ENCODE measurements at places on chromosomes 4 and X.

DNA sequence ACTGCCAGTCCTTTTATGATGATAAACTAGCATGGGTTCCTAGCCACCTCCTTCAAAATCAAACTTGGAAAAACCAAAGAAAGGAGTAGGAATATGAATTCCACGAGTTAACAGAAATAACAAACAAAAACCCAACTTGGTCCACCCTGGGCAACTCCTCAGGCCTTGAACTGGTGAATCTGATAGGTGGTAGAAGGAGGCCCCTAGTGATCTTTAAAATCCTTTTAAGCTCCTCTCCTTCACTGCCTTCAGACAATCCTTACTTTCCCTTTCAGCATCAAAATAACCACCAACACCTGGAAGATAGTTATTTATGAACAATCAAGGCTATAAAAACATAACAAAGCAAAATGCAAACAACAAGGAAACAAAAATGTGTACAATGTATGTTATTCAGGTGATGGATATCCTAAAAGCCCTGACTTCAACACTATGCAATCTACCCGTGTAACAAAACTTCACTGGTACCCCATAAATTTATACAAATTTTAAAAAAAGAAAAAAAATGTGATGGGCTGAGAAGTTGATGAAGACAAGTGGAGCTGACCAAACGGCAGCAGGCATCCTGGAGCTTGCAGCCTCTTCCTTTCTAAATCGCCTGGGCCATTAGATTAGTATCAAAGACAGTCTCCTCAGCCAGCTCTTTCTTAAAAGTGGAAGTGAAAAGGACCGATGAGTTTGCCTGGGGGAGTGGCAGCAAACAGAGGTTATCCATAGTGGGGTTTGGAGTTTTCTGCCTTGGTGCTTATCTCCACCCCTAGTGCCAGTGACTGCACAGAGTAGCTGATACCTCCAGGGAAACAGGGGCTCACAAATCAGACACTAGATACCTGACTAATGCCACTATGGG, 179.6 kb downstream of the TMA16 start:
- DNase-seq: no peak

GRCh38 chr4:165398570-165398969, 19.8 kb downstream of the CPE start:
- DNase-seq: no peak

DNA sequence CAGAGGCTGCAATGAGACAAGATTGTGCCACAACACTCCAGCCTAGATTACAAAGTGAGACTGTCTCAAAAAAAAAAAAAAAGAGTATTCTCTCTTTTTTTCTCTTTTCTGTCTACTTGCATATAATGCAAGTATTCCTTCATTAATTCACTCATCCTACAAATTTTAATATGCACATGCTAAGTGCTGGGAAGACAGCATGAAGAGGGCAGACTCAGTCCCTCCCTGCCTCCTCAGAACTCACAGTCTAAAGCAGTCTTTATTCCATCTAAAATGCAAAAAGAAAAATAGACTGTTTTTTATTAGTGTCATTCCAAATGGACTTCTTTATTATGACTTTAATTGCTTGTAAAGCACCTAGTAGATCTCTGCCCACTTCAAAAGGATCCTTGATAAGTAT, 85.6 kb downstream of the NKX6-1 start:
- DNase-seq: no peak

DNA sequence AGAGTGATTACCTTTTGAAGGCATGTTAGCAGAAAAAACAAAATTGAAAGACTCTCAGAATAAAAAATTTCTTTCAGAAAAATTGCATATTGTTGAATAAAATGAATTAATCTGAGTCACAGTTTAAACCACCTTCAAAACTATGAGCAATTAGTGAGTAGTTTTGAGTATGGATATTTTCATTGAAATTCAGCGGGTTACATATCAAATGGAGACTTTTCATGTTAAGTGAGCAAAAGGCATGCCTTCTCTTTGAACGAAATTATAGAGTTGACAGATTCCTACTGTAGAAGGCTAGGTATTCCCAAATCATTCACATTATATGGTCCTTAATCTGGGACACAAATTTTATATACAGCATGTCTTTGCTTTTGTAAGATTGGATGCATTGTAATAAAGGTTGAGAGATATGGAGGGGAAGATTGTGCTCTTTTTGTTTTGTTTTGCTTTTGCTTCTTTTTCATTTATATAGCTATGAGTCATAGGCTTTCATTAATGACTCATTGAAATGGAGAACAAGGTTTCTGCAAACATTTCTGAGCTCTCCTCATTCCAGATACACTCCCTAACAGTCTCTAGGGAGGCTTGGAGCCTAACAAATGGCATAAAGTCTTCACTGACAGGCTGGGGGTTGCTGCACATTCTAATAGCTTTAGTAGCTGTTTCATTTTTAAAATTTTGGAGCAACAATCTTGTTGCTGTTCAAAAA, 21.6 kb downstream of the PCDH18 start:
- DNase-seq: no peak

DNA sequence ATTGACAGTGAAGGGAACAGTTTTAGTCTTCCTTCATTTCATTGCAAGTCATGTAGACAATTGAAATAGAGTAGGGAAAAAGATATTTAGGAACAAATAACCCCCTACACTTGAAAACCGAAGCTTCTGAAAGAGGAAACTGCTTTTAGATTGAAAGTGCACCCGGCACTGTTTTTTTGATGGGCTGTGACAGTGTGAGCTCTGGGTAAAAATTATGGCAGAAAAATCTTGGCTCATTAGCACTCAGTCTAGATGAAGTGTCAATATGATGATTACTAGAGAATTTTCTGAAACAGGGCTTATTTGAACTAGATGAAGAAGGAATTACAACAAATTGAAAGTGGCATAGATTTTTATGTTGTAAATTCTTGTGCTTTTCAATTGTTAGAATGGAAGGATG, 1132.4 kb downstream of the RAPGEF2 start:
- DNase-seq: no peak

- no peak for DNase-seq
Measured at GRCh38 chr4:52892880-52893279, 30.8 kb downstream of the RASL11B start.

DNA sequence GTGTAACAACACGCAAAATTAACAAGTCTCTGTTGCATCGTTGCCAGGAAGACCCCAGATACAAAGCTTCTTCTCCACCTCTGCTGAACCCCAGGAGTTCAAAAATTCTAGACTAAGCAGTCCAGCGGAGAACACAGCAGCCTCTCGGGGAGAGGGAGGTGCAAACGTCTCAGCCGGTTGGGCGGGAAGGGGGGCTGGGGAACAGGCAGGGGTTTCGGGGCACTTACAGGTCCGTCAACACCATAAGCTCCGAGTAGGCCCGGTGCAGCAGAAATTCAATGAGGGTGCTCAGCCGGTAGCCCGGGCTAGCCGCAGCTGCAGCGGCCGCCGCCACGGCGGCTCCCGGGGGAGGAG, 394 bp downstream of the MED14 start:
- no peak for DNase-seq

DNA sequence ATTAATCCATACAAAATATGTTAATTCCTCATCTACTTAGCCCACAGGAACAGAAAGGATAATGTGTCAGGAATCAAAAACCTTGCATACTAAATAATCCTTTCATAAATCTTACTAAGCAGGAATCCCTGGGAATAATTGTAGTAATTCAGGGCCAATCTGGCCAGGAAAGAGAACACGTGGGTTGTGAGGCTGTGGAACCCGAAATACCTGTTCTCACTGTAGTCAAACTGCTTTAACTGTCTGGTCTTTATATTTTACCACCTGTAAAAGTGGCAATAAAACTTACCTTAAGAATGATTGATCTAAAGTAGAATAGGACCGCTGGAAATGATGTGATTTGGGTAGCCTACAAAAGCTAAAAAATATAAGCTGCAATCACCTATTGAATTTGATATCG, 1620.9 kb downstream of the STIM2 start:
- no peak for DNase-seq

GRCh38 chr4:172256820-172257219, 443.6 kb downstream of the GALNTL6 start:
- no peak for DNase-seq

DNA sequence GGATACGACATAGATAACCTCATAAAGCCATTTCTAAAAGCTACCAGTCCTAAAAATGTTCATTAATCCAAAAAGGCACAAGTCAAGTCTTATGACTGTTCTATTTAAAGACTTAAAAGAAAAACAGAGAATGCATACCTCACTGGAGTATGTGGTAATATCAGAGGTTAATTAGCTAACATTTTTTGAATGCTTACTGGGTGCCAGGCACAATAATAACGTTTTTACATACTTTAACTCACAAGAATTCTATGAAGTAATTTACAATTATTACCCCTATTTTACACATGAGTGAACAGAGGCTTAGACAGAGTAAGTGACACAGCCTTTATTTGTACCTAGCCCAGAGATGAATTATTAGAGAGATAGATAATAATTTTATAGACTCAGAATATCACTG, 207.5 kb downstream of the PDGFC start:
- DNase-seq: no peak

- DNase-seq: no peak
Measured at GRCh38 chr4:158758703-158759102, 10.1 kb upstream of the FNIP2 start.

DNA sequence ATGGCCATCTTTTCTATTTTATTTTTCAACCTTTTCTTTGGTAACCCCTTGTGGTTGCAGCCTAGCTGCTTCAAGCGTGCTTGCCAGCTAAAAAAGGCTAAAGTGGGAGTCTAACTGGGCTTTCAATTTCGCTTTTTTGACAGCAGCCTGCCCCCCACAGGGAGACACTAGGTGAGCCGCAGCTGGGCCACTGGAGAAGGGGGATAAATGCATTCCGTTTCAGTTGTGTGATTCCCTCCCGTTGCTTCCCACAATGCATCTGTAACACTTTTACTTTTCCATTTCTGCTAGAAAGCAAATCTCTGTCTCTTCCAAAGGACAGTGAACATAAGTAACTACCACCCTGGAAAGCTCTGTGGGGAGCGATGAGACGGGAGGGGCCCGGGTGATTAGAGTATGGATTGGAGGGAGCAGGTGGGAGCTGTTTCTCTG, 86.3 kb upstream of the RAPGEF2 start:
- DNase-seq: no peak

DNA sequence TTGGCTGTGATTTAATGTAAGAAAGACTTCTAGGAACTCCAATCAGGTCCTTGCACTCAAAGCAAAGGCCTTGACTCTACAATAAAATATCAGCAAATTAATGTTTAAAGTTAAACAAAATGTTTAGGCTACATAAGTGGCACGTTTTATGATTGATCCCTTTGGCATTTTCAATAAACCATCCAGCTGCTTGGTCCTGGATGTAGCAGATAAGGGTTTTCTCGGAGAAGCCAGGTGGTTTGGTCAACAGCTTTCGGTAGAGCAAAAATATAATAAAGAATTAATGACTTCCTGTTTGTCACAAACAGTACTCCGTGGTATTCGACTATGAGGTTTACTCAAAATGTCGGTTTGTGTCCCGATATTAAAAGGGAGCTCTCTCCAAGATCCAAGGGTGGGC, 95.8 kb downstream of the GEMIN8 start:
- DNase-seq: no peak

DNA sequence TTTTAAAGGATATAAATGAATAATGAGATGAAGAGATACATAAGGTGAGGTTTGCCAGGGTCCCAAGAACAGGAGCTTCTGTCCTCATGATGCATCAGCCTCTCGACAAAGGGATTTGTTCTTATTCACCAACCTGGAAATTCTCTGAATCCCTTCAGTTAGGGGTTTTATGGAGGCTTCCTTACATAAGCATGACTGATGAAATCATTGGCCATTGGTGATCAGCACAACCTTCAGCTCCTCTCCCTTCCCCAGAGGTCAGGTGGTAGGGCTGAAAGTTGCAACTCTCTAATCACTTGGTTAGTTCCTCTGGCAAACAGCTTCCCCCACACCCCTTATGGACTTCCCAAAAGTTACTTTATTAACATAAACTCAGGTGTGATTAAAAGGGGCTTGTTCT, 222.0 kb downstream of the SPRY1 start:
- no peak for DNase-seq

GRCh38 chrX:134908356-134908755, 82.4 kb upstream of the SMIM10 start:
- DNase-seq: no peak

DNA sequence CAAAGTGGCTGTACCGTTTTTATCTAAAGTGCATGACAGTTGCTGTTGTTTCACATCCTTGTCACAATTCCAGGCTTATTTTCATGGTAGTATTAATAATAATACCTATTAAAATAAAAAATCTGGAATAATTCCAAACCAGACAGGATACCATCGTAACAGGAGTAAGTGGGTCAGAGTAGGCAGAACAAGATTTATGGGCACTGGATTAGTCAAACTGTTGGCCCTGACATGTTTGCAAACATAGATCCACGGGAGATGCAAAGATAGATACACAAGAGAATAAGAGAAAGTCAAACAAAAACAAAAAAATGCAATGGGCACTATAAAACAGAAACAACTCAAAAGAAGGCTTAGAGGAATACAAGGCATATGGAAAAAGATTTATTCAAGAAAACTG, 449.5 kb upstream of the HS3ST1 start:
- DNase-seq: no peak

- DNase-seq: no peak
Measured at GRCh38 chrX:17613979-17614588, 123.2 kb upstream of the SCML1 start.

GRCh38 chrX:137431693-137432488, 134.0 kb upstream of the ZIC3 start:
- DNase-seq: no peak

DNA sequence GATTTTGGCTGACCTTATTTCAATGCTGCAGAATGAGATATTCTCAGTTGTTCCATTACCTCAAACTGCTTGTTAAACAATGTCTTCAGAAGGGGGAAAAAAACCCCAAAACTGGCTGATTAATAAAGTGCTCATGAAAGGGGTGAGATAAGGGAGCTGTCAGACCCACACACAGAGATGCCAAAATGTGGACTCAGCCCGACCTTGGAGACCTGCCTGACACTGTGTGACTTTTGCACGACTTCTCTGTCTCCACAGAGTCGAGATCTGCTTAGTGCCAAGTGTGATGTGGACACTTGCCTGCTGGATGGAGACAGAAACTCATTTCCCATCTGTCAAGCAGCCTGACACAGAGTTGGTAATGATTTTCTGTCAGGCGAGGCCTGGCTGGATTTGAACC, 31.5 kb downstream of the REELD1 start:
- no peak for DNase-seq

GRCh38 chrX:13790206-13791131, 26.4 kb downstream of the GPM6B start:
- DNase-seq: no peak

GRCh38 chr4:37244583-37245390, at the start of gene NWD2:
Gene NWD2, plus strand, starts transcription at chr4:37244743. Its CDS starts 325 bp downstream, at chr4:37245068.
- no peak for DNase-seq

DNA sequence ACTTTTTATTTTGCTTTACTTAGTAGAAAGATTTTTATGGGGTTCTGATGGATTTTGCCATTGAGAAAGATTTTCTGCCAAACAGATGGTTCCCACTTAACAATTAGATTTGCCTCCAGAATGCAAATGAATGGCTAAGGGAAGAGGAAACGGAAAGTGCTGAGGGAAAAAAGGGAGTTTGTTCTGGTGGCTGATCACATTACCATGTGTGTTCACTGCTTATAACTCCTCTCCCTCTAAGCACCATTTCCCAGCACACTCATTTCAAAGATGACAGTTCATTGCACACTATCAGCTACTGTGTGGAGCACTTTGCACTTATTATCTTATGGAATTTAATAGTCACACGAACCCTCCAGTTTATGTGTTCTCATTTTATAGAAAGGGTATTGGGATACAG, 68.0 kb upstream of the GRID2 start:
- DNase-seq: no peak

GRCh38 chr4:135510582-135510981, 1309.0 kb upstream of the PABPC4L start:
- DNase-seq: no peak

All from stimulated activated CD8-positive, alpha-beta memory T cell treated with anti-CD3 and anti-CD28 coated beads, Interleukin-4, amount 100 ng/mL, for 4 hours (primary cell).